ENCODE measurements at places on chromosomes 1 and 21.

- DNase-seq: no peak
Observed at GRCh38 chr1:201310986-201311355, 27.7 kb downstream of the PKP1 start.

- peak; percentile 76 for DNase-seq
Observed at GRCh38 chr1:110787328-110788071, 85.4 kb upstream of the CD53 start.

GRCh38 chr1:93061895-93062792 is 16.9 kb upstream of the MTF2 start:
- DNase-seq: peak; percentile 73

- DNase-seq: no peak
Observed at GRCh38 chr1:178341261-178341956, 155.4 kb downstream of the CLEC20A start.
